ENCODE measurements at places on chromosomes 12 and 14. TPM values are rescaled to one million over a fixed set of nuclear protein-coding genes. Genes with fewer than 3 reads are reported as not detected.

Gene DENR
- total RNA-seq, result 30.7 TPM

Gene ACRBP
- 0.59 TPM for total RNA-seq

Gene SLCO1B1
- total RNA-seq, result 0.15 TPM

Gene KLHDC1
- total RNA-seq, result 11.8 TPM

Gene AMN
- 0.66 TPM for total RNA-seq

Gene C12orf56
- total RNA-seq, result not detected

Gene MARS1
- total RNA-seq, result 65.9 TPM

Gene TAS2R8
- total RNA-seq, result 0.48 TPM

Gene KERA
- 0.33 TPM for total RNA-seq

Gene DHRS4L2
- total RNA-seq, result 13.4 TPM

Gene RNASE7
- total RNA-seq, result 1.6 TPM

Gene SMARCD1
- total RNA-seq, result 56.7 TPM

Gene IAPP
- total RNA-seq, result not detected

Gene MYF5
- total RNA-seq, result not detected

Gene ATP2A2
- total RNA-seq, result 95.1 TPM

Gene HRK
- total RNA-seq, result 0.33 TPM

Gene PROX2
- total RNA-seq, result not detected

Gene CAPZA3
- total RNA-seq, result not detected

Gene NAV3
- 46.1 TPM for total RNA-seq

Gene KCNK10
- not detected for total RNA-seq

Gene BDKRB1
- total RNA-seq, result not detected

Gene MMP17
- total RNA-seq, result 2.9 TPM

Gene PPP4R4
- total RNA-seq, result 0.48 TPM

Gene RALGAPA1
- 136 TPM for total RNA-seq

Gene HCAR1
- total RNA-seq, result 3.2 TPM

Gene ERG28
- 9.7 TPM for total RNA-seq

Gene RPGRIP1
- 0.48 TPM for total RNA-seq

Gene KRT73
- total RNA-seq, result not detected

Gene INHBC
- not detected for total RNA-seq

Gene C14orf180
- total RNA-seq, result 1.3 TPM

Gene MAX
- 50.5 TPM for total RNA-seq

Gene ADSS1
- total RNA-seq, result 13.0 TPM

Gene BEGAIN
- total RNA-seq, result 4.1 TPM

Gene CEP128
- total RNA-seq, result 16.1 TPM

Gene CIPC
- 64.8 TPM for total RNA-seq

Gene LRRK2
- total RNA-seq, result 11.1 TPM

Gene GPR137C
- total RNA-seq, result 0.33 TPM

Gene CIDEB
- total RNA-seq, result 10.4 TPM

Gene AMHR2
- not detected for total RNA-seq

Gene KRT1
- total RNA-seq, result not detected

Gene PAH
- total RNA-seq, result not detected

Gene DACT1
- total RNA-seq, result 9.8 TPM

Gene KRT82
- total RNA-seq, result not detected

Gene HPD
- total RNA-seq, result 0.64 TPM

Gene OTOGL
- total RNA-seq, result 0.59 TPM

Gene FGF6
- total RNA-seq, result not detected

Gene ANKRD33
- not detected for total RNA-seq

Gene CISTR
- total RNA-seq, result not detected

Gene DPPA3
- total RNA-seq, result not detected

Gene NOVA1
- 58.9 TPM for total RNA-seq

Gene SELPLG
- 5.2 TPM for total RNA-seq

Gene KLRB1
- 0.66 TPM for total RNA-seq

Gene SOX5
- 10.5 TPM for total RNA-seq

Gene NUAK1
- total RNA-seq, result 6.0 TPM

Gene P2RX7
- 8.5 TPM for total RNA-seq

Gene EML5
- total RNA-seq, result 0.96 TPM
